ENCODE measurements at places on chromosomes 5 and 9. TPM values are rescaled to one million over a fixed set of nuclear protein-coding genes. Genes with fewer than 3 reads are reported as not detected.

DNA sequence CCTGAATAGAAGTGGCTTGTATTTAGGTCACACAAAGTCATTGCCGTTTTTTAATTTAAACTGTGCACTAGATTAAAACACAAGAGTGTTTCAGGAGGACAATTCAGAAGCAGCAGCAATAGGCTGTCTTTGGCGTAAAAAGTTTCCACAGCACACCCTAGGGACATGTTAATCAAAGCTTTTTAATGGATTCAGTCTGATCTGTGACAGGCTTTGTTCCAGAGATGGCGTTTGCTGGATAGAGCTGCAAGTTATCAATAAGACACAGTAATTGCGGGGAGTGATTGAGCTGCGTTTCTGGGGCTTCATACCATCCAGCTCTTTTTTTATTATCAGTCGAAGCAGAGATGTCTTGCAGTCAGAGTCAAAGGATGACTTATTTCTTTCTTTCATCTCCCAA lies 300.3 kb downstream of the ZNF608 start:
- DNase-seq = no peak

GRCh38 chr5:56229111-56229510 lies 4.0 kb downstream of the ANKRD55 start:
- DNase-seq = no peak

DNA sequence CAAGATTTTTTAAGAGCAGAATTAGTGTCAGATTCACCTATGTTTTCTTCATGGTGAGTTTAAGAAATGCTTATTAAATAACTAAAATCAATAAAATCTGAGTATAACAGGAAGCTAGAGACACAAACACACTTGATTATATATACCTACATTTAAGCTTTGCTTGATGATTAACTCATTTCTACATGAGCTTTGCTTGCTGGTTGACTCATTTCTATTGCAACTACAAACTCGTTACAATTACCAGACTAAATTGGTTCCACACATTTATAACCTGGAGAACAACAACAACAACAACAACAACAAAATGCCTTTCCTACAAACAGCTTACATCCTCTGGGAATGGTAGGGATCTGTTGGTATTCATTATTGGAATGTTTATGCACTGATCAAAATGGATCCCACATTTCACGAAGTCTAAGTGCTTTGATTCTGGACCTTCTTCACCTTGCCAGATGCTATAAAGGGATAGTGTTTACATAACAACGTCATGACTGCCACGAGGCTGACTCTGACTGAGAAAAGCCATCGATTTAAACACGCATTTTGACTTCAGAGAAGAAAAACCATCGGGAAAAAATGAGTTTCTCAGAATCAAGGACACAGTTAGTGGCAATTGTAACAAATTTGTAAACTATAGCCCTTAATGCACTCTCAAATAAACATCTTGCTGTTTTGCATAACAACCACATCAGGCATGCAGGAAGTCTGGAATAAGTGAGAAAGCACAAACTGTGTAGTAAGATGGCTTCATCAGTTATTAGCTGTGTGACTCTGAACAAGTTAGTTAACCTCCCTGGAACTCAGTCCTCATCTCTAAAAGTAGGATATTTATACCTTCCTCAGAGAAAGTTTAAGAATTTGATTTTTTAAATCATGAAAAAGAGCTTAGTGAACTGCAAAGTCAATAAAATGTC lies 49.8 kb downstream of the RASEF start:
- no peak for DNase-seq

DNA sequence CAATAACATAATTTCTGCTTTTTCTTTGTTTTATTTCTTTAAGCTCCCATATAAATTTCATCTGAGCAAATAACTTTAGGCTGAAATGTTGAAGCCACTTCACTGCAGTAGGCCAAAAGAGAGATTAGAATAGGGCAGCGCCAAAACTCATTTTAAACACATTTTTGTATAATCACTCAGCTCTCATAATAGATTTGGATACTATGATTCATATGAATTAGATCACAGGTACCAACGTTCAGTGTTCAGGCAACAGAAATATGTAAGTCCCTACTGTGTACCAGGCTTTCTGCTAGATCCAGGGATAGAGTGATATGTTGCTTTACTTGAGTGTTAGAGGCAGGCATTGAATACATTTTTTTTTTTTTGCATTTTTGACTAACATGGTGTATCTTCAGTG lies 370.5 kb downstream of the PTPRD start:
- peak; percentile 25 for DNase-seq

DNA sequence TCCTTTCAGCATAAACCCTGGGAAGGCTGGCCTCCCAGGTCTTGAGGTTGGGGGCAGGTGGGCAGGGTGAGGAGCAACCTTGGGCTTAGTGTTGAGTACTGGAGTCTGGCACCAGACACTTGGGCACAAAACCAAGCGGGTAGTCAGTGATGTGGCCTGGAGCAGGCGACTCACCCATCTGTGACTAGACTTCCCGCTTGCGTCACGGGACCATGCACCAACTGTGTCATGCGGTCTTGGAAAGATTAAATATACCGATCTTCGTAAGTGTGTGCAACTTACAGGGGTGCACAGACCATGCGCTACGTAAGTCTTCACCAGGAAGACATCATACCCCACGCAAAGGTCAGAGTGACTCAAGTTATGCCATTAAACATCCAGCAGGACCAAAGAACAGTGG lies 304.4 kb upstream of the IRX4 start:
- no peak for DNase-seq

GRCh38 chr5:110951373-110951791 lies 120.1 kb upstream of the TSLP start:
- DNase-seq = peak; percentile 77

GRCh38 chr5:17020678-17021601 lies 84.9 kb upstream of the MYO10 start:
- no peak for DNase-seq

- no peak for DNase-seq
Measured at GRCh38 chr5:102498271-102499034, at the start of gene SLCO6A1. Gene SLCO6A1 (minus strand): TSS chr5:102499001. CDS start chr5:102498844, 157 bp downstream.

- no peak for DNase-seq
Measured at GRCh38 chr5:10838038-10838437, 77.0 kb upstream of the DAP start.

CAMK4 gene
- 0.55 TPM for total RNA-seq

SRD5A1 gene
- 39.6 TPM for total RNA-seq

DNA sequence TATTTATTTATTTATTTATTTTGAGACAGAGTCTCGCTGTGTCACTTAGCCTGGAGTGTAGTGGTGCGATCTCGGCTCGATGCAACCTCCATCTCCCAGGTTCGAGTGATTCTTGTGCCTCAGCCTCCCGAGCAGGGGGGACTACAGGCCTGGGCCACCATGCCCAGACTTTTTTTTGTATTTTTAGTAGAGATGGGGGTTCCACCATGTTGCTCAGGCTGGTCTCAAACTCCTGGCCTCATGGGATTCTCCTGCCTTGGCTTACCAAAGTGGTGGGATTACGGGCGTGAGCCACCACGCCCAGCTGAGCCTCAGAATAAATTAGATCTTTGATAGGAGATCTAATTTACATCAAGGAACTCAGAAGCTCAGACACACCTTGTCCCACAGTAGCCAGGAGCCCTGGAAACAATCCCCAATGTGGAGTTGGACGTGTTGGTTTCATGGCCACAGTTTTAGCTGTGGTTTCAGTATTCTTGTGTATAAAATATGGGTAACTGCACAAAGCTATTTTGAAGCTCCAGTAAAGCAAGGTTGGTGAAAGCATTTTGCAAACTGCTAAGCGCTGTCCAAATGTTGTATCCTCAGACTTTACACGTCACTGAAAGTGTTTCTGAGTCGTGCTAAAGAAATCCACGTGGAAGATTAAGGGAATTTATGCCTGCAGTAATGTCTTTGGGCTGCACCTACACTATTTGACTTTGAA lies 3.0 kb upstream of the HNRNPAB start:
- no peak for DNase-seq
